NCI-H2029 (cell line): ENCODE measurements at places on chromosomes 4 and X.

GRCh38 chr4:152363086-152363485 lies 172.8 kb downstream of the FBXW7 start:
- no peak for DNase-seq

DNA sequence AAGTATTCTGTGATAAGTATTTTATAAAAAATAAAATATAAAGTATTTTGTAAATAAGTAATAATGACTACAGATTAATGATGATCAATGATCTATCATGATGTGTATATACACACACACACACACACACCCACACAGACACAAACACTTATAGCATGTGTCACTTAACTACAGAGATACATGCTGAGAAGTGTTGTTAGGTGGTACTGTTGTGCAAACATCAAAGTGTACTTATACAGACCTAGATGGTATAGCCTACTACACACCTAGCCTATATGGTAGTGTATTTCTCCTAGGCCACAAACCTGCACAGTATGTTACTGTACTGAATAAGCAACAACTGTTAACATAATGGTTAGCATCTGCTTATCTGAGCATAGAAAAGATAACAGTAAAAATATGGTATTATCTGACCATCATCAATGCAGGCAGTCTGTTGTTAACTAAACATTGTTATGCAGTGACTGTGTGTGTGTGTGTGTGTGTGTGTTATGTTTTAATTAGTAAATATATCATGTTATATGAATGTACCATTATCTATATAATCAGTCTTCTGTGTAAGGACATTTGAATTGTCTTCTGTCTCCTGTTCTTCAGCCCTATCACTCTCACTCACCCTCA lies 138.2 kb downstream of the CAMK2D start:
- no peak for DNase-seq

- DNase-seq, result no peak
Measured at GRCh38 chr4:177737387-177737940, 295.2 kb upstream of the AGA start.

DNA sequence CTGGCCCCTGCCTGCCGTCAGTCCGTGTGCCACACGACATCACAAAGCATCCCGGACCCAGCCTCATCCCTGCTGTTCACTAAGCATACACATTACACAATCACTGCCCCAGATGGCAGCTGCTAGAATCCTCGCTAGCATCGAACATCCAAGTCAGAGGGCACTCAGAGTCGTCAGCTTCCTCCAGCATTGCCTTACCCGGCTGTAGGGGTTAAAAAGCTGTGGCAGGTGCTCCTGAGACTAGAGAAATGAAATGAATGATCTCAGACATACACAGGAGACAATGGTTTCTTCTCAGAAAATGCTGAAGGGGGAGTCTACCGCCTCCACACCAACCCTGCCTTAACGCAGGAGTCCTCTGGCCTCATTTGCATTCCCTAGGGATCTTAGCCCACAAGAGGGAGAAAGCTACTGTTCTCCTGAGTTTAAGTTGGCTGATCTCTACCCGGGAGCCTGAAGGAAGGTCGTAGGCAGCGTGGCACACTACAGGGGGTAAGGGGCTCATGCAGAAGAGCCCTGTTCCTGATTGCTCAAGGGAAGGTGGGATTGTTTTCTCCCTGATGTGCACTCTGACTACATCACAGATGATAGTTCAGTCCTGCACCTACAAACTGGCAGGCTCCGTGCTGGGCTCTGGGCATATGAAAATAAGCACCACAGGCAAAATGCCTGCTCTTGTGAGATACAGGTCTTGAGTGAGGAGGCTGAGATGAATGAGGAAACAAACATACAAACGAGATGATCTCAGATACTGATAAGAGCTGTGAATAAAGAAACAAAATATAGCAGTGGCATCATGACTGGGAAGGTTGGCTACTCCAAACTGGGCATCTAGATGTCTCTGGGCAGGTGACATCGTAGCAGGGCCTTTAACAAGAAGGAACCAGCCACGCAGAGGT lies 2.6 kb upstream of the KIAA0232 start:
- DNase-seq, result peak; percentile 59

- DNase-seq, result no peak
Measured at GRCh38 chr4:47736146-47736545, 101.7 kb downstream of the CORIN start.

- DNase-seq, result no peak
Measured at GRCh38 chr4:158397781-158398180, 123.9 kb upstream of the RXFP1 start.

GRCh38 chr4:37641352-37641751 lies 44.8 kb downstream of the RELL1 start:
- DNase-seq, result no peak

DNA sequence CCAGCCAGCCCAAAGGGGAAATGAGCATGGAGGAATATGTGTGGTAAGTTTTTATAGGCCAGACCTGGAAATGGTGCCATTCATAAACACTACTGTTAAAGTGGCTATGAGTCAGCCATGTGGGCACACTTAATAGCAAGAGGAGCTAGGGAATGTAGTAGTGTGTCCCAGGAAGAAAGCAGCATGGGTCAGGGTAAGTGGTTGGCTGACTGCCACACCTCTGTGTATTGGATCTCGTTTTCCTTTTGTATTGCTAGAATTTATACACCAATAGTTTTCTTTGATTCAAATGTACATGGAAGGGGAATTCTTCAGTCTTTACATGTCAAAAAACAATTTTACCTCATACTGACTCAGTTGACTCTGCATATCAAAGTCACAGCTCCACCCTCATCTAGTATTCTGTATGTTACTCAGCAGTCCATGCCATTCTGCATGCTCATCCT lies 22.9 kb upstream of the SGMS2 start:
- peak; percentile 65 for DNase-seq

GRCh38 chr4:182513587-182514291 lies 270.5 kb downstream of the TENM3 start:
- DNase-seq, result no peak

DNA sequence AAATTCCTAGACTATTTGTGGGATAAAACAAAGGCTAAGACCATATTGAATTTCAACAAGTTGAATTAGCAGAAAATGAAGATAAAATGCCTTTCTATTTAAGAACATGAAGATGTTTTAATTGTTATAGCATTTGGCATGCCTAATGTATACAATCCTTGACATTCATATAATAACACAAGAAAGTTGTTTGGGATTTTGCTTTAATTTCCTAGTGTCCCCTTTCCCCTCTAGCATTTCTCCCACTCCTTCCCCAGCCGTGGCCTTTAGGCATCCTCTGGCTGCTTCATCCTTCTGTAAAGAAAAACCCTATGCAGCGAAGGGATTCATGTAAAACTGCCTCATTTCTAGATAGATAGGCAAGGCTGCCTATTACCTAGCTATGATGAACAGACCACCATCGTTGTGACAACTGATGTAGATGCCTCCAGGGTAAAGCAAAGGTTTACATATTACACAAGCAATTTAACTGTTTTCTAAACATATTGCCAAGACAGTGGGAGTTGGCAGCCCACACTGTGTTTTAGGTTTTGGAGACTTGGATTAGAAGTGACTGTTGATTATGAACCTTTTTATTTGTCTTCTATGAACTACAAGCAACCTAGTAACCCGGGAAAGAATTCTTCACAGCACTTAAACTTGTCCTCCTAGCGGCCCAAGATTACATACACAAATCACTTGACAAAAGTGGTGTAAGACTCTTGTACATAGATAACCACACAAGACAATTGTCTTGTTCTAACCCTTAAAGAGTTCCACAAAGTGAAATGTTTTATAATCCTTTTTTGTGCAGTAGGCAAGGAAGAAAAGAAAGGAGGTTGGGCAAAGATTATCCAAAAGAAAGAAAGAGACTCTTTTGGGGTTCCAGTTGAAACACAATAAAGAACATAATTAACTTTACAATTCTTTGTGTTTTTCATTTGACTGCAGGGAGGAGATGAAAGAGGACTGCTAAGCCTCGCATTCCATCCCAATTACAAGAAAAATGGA lies 59.9 kb downstream of the HHIP start:
- DNase-seq, result no peak

- DNase-seq, result no peak
Measured at GRCh38 chrX:71128166-71128833, 9.9 kb downstream of the MED12 start.

DNA sequence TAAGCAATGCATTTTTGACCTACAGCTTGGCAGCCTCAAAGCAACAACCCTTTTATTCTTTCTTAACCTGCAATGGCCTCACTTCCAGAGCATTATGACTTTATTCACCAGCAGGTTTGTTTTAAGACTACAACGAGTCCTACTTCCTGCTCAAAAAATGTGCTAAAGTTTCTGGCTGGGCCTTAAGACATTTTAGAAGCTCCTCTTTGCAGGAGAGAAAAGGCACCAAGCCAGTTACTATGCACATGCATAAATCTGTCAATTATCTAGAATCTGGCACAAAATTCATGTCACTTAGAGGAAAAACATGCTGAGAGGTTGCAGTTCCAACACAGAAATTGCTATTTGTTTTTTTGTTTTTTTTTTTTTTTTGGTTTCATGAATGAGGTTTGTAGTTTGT lies 223.0 kb upstream of the EPHA5 start:
- DNase-seq, result no peak

DNA sequence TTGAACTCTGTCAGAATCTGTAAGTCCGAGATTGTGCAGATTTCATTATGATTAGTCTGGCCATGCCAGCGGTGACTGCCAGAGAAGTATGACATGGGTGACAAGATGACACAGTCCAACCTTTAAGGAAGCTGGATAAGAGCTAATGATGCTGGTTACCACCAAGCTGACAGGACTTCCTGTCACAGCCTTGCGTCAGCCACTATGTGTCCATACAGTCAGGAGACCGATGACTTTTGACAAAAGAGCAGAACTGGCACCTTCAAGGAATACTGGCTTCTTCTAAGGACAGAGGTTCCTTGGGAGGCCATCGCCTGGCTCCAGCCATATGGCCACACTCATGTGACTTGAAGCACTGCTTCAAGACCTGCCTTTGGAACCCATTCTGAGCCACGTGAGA lies 67.2 kb upstream of the TFDP3 start:
- no peak for DNase-seq

- DNase-seq, result no peak
Measured at GRCh38 chr4:141486375-141486997, 149.9 kb upstream of the IL15 start.

- no peak for DNase-seq
Measured at GRCh38 chr4:165464813-165465381, 86.1 kb downstream of the CPE start.

DNA sequence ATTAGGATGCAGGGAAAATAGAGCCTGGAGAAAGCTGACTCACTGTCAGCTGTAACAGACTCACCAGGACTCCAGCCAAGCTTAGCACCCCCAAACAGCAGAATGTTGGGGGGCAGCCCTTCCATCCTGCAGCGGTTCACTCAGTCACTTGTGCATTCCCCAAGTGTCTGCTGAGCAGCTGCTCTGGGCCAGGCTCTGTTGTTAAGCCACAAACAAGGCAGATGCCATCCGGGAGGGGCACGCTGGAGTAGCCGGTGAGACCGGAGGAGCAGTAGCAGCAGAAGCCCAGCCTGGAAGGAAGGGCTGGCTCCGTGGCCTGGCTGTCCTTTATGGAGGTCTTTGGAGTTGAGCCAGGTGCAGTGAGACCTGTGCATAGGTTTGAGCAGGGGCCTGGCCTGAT lies 22.0 kb downstream of the CCNQ start:
- DNase-seq, result no peak

DNA sequence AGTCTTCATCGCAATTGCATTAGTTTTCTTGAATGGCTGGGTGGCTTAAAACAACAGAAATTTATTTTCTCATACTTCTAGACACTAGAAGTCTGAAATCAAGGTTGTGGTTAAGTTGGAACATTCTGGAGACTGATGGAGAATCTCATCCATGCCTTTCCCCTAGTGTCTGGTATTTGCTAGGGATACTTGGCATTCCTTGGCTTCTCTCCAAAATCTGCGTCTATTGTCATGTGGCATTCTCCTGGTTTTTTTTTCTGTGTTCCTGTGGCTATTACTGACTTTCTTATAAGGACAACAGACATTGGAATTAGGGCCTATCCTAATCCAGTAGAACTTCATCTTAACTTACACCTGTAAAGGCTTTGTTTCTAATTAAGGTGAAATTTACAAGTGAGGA lies 272.8 kb upstream of the EPHA5 start:
- peak; percentile 48 for DNase-seq

- no peak for DNase-seq
Measured at GRCh38 chr4:107468156-107468555, 251.9 kb downstream of the PAPSS1 start.

- DNase-seq, result peak; percentile 57
Measured at GRCh38 chrX:40550066-40550465, 30.7 kb upstream of the ATP6AP2 start.

DNA sequence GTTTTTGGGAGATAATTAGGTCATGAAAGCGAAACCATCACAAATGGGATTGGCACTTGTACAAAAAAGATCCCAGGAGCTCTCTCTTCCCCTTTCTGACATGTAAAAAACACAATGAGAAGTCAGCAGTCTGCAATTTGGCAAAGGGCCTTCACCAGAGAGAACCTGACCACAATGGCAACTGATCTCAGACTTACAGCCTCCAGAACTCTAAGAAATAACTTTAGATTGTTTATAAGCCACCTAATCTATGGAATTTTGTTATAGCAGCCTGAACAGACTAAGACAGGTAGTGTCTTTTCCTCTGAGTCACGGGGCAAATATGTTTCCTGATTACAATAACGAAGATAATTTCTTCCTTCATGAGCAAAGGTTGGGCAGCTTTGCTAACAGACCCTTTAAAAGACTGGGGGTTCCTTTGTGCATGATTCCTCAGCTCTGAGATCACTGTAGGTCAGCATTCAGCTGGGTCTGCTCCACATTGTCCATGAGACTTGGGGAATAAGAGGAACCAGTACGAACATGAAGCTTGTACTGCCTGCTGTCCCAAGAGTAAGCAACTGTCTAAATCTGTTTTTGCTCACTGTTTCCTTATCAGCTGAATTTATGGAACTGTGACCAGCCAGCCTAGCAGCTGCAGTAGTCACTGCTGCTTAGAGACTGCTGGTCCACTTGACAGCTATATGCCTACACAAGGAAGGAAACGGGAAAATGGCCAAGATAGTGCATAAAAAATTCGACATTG lies 191.6 kb downstream of the ANAPC10 start:
- DNase-seq, result no peak

DNA sequence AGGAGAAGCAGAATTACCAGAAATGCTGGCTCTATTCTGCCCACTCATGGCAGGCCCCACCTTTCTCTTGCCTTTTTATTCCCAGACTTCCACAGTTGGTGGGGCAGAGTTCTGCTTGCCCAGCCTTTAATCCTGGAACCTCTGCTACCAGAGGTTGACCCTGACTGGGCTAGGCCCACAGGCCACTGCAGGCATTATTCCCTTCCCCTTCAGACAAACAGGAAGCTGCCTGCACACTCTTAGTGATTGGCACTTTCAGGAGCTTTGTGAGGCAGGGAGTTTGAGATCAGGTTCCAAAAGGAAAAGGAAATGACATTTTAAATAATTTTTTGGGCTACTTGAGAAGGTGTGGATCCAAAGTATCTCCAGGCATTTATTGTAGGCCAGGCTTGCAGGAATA lies 18.8 kb downstream of the MSN start:
- DNase-seq, result no peak

- DNase-seq, result no peak
Measured at GRCh38 chr4:41069838-41070237, 144.5 kb downstream of the APBB2 start.

- no peak for DNase-seq
Measured at GRCh38 chrX:3514996-3515395, 168.5 kb upstream of the MXRA5 start.
